ENCODE measurements at places on chromosomes 2 and 18.

GRCh38 chr2:218849721-218850120 is 9.9 kb upstream of the WNT6 start:
- DNase-seq: no peak

DNA sequence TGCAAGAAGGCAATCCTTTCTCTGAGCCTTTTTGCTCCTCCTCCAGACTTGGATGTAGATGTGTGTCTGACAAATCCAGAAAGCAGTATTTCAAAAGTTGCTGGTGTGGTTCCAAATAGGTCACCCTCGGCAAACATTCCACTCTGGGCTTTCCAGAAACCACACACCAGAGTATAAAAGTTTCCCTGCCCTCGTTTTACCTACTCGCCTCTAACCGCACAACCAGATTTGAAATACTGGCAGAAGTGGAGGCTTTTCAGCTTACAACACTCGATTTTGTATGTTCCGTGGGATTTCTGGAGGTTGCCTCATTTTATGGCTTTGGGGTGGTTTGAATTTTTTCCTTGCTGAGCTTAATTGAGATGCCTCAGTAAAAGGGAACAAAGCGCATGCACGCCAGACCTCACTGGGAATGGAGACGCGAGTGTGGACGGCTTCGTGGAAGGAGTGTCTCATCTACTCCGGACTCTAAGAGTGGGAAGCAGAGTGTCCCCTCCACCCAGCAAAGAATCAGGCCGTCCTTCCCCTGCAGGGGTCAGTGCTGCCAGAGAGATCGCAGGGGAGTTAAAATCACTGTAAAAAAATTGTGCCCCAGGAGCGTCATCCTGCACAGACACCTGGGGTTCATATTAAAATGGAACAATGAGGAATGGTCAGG is 44.0 kb upstream of the RPL31 start:
- no peak for DNase-seq

GRCh38 chr2:43569921-43570320 is 25.9 kb downstream of the THADA start:
- DNase-seq: no peak

- no peak for DNase-seq
These were observed 150.6 kb downstream of the RIF1 start for GRCh38 chr2:151560289-151560688.

GRCh38 chr18:75421656-75422055 is 5.8 kb downstream of the SMIM21 start:
- DNase-seq: no peak

Measured in NCI-H345 (cell line).